Epithelial cell of esophagus (primary cell): ENCODE measurements at places on chromosomes 7 and 10.
A peak's percentile ranks its signal among the peaks of the same experiment; 100 is the strongest.

- DNase-seq = no peak
These were observed 325.6 kb upstream of the KAT6B start for GRCh38 chr10:74500816-74501215.

- DNase-seq = peak; percentile 90
These were observed 20.6 kb upstream of the C10orf105 start for GRCh38 chr10:71740069-71740653.

GRCh38 chr10:124142006-124142739, 48.8 kb upstream of the CHST15 start:
- no peak for DNase-seq

DNA sequence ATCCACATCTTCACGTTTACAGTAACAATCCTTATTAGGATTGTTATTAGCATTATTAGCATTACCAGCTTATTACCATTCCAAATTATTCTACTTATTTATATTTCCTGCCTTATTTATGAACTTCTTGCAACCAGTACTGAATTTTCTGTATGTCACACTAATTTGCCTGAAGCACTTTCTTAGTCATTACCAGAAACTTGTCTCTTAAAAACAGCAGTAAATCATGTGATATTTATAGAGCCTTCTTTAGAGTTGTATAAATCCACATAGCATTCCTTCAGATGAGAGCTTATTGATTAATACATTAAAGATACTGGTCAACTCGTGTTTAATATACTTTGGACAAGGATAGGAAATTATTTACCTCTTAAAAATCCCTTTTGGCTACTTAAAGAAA, 618.6 kb downstream of the SUGCT start:
- peak; percentile 58 for DNase-seq

DNA sequence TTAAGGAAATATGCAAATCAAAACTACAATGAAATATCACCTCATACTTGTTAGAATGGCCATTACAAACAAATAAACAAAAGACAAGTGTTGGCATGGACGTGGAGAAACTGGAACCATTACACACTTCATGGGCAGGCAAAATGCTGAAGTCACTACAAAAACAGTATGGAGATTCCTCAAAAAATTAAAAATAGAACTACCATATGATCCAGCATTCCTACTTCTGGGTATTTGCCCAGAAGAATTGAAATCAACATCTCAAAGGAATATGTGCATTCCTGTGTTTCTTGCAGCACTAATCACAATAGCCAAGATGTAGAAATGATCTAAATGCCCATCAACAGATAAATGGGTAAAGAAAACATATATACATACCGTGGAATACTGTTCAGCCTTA, 83.6 kb downstream of the NRCAM start:
- no peak for DNase-seq

- DNase-seq = no peak
These were observed 85.7 kb downstream of the C10orf90 start for GRCh38 chr10:126584836-126585235.

- DNase-seq = no peak
These were observed 32.0 kb upstream of the MKI67 start for GRCh38 chr10:128158021-128158795.

- DNase-seq = no peak
These were observed 88.3 kb upstream of the PDGFA start for GRCh38 chr7:607938-608337.

GRCh38 chr7:65938336-65938895, 43.6 kb downstream of the GUSB start:
- DNase-seq = no peak

DNA sequence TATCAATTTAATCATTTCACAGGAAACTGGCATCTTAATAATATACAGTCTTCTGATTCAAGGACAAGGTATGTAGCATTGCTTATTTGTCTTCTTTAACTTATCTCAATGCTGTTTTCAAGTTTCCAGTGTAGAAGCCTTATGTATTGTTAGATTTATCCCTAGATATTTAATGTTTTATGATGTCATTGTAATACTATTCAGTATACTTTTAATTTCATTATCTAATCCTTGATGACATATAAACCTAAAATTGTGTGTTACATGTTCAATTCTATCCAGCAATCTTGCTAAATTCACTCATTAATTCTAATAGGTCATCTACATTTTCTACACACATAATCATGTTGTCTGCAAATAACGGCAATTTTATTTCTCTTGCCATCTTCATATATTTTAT, 126.3 kb upstream of the SEC61G start:
- no peak for DNase-seq

DNA sequence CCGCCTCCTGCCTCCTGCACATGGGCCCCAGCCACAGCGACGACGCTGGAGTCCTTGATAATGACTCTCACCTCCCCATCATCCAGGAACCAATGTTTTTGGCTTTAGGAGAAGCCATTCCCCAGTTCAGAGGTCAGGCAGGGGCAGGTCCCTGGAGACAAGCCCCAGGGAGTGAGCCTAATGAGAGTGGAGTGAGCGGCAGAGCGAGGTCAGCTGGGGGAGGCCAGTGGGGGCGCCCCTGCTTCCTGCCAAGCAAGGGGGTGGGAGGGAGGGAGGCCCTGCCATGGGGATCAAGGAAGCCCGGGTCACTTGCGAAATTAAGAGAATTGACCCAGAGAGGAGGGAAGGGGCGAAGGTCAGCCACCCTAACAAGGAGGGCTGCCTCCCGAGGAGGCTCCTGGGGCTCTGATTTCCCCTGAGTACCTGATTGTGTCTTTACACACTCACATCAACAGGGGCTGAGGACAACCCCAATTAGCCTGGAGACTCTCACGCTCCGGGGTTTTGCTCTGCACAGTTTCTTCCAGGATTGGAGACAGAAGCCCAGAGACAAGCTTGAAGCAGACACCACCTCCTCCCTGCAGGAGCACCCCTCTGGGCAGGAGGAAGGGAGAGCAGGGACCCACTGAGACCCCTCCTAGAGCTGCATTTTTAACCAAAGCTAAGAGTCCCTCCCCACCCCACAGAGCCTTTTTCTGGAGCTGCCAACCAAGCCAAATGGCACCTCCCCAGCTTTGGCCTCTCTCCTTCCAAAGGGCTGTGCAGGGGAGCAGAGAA, 112.1 kb downstream of the COL13A1 start:
- DNase-seq = no peak

DNA sequence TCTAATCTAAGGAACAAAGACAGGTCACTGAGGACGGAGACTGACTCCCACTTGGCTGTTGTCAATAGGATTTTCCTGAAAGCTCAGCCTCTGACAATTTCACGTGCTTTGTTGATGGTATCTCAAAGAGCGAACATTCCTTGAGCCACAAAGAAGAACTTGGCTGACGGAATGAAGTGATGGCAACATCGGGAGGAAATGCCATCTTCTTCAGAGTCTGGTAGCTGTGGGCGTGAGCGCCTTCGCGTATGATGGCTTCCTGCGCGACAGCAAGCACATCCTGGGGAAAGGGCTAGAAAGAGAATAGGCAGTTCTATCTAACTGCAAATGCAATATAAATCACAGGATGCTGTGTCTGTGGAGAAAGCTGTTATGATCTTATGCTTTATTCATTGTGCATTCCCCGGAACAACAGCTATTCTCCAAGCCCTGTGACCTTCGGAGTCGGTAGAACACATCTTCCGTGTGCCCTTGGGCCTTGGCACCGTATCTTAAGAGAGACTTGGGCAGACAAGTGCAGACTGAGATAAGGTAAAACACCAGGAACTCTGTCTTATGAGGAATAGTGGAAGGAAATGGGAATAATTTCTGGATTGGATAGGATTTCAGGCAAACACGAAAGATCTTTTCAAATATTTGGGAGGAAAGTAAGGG, 19.6 kb upstream of the GTPBP4 start:
- no peak for DNase-seq

- DNase-seq = no peak
These were observed 215.7 kb upstream of the CSTF2T start for GRCh38 chr10:51915031-51915542.

DNA sequence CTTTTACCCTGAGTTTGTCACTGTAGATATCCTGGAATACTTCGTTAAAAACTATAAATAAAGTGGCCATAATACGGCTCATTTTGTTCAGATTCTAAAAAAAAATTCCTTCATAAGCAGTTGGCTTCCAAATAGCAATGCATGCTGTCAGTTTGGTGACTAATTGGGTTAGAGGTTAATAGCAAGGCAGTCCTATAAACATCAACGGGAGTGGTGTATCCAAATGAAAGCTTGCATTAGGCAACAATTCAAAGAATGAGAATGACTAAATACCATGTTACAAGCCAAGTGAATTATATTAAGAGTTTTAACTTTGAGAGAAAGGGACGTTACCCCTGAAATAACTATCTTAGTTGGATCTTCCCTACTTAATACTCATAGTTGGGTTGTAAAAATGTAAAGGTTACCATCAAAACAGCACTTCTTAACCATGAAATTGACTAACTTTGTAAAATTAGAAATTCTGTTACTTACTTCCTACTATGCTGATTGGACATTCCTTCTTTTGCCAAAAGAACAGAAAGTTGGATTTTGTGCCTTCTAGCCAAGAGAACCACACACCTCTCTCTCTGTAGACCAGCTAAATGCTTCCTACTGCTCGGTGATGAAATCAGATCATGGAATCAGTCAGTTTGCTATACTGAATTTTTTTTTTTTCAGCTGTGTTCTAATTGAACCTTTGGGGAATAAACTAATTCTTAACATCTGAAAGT, 98.0 kb downstream of the KAT6B start:
- peak; percentile 95 for DNase-seq

- peak; percentile 88 for DNase-seq
These were observed at the start of gene TRDMT1 for GRCh38 chr10:17200912-17201793. Gene TRDMT1 (minus strand): TSS chr10:17201672. CDS start chr10:17201634, 38 bp downstream.

- DNase-seq = peak; percentile 24
These were observed 55.6 kb upstream of the CAMK2B start for GRCh38 chr7:44380831-44381493.

- DNase-seq = no peak
These were observed 461.1 kb downstream of the ZNF33B start for GRCh38 chr10:42177077-42177792.

DNA sequence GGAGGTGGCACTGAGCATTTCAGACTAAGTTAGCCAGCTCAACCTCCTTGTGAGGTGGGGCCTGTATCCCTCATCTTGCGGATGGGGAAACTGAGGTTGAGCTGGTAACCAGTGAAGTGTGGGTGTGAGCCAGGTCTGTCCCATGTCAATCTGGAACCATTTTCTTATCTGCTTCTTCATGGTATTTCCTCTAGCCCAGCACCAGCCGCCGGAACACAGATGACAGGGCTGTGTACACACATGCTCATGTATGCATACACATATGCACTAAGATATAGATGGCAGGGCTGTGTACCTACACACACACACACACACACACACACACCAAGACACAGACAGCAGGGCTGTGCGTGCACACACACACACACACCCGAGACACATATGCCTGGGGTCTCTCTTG, 18.5 kb downstream of the RAMP3 start:
- DNase-seq = no peak

DNA sequence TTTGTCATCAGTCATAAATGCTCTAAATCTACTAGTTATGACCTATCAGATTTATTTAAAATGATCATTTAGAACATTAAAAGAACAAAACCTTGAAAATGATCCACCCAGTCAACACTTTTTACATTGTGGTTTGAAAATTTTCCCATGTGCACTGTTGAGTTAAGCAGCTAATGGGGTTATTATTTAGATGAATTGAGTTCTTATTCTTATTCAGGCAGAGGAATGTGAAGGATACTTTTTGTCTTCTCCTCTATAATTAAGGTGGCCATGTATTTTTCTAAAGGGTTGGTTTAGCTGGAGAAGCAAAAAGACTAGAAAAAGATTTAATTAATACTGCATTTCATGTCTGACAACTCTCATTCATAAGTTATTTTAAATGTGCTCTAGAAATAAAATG, 74.9 kb upstream of the FEZF1 start:
- DNase-seq = no peak

DNA sequence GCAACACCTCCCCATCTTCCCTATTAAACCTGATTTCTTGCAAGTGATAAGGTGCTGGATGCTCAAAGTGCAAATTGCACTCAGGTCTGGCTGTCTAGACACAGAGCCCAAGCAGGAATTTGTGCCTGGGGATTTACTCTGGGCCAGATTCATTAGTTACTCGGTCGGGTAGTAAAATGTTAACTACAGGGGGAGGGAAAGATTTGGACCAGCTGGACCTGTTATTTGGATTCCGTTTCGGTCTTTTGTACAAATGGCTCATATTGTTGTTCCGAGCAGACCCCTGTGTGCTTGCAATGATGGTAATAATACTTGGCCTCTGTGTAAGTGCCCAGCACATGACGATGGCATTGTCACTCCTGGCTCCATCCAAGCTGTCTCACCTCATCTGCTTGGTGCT, 609.6 kb downstream of the KCNMA1 start:
- DNase-seq = no peak

- peak; percentile 81 for DNase-seq
These were observed 380.8 kb upstream of the LRGUK start for GRCh38 chr7:133746305-133746704.

- no peak for DNase-seq
These were observed 56.4 kb downstream of the ICA1 start for GRCh38 chr7:8205537-8205936.

DNA sequence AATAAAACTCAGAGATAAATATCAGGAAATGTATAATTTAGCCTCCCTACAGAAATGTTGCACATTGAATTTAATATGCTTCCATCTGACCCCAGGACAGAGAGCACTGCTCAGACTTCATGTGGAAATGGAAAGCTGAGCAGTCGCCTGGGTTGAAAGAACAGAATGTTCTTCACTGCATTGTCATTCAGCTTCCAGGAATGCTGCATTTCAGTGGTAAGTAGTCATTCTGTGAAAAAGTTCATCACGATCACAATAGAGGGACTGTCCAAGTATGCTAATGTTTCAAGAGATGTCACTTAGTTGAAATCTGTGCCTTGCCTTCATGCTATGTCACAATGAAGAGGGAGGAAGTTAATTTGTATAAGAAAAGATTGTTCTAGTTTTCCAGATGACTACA, 147.3 kb downstream of the NRCAM start:
- peak; percentile 77 for DNase-seq

DNA sequence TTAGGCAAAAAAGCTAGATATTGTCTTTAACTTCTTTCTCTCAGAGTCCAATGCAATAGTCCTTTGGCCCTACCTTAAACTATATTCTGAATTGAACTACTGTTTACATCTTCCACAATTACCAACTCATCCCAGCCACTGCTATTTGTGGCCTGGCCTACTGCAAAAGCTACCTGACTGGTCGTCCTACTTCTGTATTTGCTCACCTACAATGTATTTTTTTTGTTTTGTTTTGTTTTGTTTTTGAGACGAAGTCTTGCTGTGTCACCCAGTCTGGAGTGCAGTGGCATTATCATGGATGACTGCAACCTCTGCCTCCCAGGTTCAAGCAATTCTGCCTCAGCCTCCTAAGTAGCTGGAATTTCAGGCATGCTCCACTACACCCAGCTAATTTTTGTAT, 51.2 kb downstream of the ARL4A start:
- DNase-seq = peak; percentile 45

DNA sequence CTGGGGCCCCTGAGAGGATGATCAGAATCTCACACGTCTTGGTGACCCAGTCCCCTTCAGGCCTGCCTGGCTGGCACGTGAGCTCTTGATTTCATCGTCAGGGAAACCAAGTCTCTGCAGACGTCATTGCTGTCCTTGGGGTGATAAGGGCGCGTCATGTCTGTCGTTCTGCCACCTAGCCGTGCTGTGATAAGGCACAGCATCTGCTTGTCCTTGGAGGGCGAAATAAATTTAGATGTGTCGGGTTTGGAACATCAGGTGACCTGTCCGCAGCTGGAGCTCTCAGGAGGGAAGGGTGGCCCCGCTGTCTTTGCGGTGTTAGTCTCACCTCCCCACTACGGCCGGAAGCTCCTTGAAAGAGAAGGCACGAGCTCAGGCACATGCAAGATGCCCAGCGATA, 129.2 kb downstream of the GRK5 start:
- DNase-seq = no peak

- no peak for DNase-seq
These were observed 44.2 kb upstream of the RNF148 start for GRCh38 chr7:122746948-122747347.
